ENCODE measurements at places on chromosomes 2 and 18.

GRCh38 chr2:105765415-105766299 is 20.9 kb downstream of the NCK2 start:
- no peak for DNase-seq

DNA sequence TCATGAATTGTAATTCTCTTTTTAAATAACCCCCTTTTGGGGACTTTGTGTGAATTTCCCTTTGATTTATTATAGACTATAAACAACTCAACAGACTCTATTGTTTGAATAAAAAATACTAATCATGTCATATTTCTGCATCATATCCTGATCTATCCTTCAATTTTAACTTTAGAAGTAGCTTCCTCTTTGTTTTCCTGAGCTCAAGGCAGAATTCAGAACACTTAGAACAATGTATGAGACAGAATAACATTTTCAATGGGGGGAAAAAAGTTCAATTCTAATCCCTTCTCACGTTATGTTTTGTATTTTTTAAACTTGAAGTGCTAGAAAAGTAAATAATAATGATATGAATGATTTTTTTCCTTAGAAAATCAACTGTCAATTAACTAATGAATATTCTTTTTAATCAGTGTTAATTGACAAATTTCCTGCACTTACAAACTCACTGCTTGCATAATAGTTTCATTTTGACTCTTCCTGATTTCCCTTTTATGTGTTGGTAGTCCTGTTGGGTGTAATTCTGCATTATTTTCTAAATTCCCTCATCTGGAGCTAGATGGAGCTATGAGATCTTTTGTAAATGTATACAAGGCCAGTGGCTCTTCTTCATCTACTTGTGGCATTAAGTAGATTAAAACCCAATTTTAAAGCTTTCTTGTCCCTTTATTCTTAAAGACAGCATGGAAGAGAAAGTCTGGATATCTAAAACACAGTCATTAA is 326.1 kb downstream of the PARD3B start:
- DNase-seq = no peak

- DNase-seq = no peak
These were observed 36.3 kb downstream of the ACVR1C start for GRCh38 chr2:157592374-157592773.

DNA sequence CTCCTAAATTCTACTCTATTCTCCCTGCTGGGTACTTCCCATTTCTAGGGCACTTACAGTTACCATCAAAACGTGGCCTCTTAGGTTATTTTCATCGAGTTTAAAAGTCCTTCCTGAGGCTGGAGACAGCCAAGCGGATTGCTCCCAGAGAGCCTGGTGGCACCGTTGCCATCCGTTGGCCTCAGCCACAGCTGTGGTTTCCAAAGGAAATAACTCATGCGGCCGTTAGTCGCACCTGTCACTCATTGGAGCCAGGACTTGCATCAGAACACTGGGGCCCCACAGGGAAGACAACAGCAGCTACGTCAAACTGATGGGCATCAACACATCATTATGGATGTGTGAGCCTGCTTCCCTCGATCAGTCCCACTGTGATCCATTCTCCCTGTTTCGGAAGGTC is 453.4 kb downstream of the BCL11A start:
- DNase-seq = no peak

GRCh38 chr2:172985139-172985892 is 90.3 kb upstream of the MAP3K20 start:
- peak; percentile 21 for DNase-seq

- DNase-seq = no peak
These were observed 143.5 kb upstream of the LMAN1 start for GRCh38 chr18:59502274-59503175.

- no peak for DNase-seq
These were observed 121.5 kb downstream of the WDSUB1 start for GRCh38 chr2:159165048-159165447.

GRCh38 chr2:150259746-150260145 is 227.7 kb downstream of the RND3 start:
- DNase-seq = no peak

DNA sequence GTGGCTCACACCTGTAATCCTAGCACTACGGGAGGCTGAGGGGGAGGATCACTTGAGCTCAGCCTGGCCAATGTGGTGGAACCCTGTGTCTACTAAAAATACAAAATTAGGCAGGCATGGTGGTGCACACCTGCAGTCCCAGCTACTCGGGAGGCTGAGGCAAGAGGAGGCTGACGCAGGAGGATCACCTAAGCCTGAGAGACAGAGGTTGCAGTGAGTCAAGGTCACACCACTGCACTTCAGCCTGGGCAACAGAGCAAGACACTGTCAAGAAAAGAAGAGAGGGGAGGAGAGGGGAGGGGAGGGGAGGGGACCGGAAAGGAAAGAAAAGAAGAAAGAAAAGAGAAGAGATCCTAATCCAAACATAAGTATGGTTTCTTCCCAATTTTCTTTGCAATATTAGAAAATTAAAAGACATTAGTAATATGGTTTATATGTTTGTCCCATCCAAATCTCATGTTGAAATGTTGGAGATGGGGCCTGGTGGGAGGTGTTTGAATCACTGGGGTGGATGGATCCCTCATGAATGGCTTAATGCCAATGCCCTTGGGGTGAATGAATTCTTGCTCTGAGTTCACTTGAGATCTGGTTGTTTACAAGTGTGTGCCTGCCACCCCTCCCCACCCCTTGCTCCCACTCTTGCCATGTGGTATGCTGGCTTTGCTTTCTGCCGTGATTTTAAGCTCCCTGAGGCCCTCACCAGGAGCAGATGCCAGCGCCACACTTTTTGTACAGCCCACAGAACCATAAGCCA is 50.7 kb downstream of the TRIP12 start:
- no peak for DNase-seq

DNA sequence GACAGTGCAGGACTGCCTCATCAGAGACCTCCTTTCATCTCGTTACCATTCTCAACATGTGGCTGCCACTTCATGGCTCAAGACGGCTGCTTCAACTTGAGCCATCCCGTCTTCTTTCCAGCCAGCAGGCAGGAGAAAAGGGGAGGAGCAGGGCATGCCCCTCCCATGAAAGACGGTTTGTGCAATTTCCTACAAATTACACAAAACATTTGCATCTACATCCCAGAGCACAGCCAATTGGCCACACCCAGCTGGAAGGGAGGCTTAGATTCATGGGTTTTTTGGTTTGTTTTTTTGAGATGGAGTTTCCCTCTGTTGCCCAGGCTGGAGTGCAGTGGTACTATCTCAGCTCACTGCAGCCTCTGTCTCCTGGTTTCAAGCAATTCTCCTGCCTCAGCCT is 11.8 kb downstream of the UCN start:
- DNase-seq = no peak

- no peak for DNase-seq
These were observed 217.6 kb upstream of the THUMPD2 start for GRCh38 chr2:39996653-39997080.

DNA sequence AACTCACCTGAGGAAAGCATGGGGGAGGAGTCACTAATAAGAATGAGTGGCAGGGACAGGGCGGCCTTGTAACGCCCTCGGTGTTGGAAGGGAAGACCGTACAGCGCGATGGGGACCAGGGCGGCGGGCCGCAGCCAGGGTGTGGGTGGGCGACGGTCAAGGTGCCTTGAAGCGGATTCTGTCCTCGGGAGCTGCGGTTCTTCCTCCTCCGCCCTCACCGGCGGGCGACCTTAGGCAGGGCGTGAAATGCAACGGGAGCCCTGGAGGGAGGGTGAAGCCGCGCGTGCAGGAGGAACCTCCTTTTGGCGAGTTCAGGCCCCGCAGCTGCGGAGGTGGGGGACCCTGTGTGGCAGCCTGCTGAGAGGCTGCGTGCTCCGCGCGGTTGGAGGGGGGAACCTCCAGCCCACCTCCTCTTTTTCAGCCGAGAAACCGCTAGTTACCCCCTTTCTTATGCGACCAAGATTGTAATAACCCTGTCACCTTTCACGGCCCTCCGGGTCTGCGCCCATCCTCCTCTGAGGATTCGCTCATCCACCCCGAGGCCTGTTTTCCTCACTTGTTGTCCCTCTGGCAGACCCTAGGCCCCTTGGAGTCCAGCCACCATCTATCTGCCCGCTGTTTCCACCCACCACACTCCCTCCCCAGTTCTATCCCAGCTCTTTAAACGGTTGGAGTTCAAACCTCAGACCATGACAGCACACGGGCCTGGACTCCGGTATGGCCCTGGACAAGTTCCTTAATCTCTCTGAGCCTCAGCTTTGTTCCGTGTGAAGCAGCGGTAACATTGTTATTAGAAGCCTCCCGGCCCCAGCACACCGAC is 823 bp upstream of the RNU2-63P start:
- DNase-seq = no peak

GRCh38 chr2:122636097-122636496 is 880.6 kb downstream of the TSN start:
- no peak for DNase-seq

DNA sequence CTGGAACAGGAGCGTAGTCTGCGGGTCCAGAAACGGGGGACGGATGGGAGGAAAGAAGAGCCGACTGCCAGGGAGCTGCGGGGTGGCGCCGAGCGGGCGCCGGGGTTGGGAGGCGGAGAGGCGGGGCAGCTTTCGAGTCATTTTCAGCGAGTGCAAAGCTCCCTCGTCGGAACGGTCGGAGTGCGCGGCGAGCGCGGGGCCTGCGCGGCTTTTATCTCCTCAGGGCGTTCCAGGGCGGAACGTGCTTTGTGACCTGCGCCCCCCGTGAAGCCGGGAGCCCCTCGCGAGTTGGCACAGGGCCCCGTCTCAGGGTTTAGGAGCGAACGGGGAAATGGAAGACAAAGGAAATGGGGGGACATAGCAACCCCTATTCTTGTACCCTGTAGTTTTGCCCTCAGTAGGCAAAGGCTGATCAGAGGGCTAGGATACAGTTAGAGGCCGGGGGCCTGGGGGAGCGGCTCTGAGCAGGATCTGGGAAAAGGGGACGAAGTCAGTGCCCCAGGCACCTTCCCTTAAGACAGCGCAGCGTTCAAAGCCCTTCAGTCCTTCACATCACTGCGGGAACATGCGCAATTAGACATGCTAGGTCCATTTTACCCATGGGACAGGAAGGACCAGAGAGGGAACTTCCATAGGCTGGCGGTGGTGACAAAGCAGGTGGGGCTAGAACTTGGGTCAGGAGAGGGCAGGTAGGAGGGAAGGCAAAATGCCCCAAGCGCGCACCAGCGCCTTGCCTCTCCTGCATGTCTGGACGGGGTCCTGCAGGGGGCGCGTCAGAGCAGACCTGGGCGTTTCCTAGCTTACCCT is 60.1 kb upstream of the IL1RL1 start:
- no peak for DNase-seq

DNA sequence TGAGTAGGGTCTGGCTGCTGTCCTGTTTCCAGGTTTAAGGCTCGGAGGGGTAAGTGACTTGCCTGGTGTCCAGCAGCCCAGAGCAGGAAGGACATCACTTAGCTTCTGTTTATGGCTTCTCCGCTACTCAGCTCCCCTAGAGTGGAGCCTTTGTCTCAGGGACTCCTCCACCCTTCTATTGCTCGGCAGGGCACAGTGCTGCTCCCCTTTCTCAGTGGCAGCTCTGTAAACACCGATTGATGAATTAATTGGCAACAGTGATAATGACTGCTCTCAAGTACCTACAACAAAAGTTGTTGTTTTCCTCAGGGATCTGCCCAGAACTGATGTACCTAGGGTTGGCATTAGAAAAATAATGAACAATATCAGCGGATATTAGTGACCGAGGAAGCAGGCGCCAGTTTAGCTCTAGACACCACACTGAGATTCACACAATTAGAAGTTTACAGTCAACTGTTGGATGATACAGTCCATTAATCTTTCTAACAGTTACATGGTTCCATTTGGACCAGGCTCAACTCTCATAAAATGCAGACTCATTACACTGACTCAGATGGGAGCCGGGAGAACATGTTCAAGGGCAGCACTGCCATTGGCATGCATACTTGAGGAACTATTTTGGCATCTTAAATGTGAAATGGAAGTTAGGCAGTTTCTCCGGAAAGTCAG is 265.7 kb downstream of the MTX2 start:
- DNase-seq = no peak

DNA sequence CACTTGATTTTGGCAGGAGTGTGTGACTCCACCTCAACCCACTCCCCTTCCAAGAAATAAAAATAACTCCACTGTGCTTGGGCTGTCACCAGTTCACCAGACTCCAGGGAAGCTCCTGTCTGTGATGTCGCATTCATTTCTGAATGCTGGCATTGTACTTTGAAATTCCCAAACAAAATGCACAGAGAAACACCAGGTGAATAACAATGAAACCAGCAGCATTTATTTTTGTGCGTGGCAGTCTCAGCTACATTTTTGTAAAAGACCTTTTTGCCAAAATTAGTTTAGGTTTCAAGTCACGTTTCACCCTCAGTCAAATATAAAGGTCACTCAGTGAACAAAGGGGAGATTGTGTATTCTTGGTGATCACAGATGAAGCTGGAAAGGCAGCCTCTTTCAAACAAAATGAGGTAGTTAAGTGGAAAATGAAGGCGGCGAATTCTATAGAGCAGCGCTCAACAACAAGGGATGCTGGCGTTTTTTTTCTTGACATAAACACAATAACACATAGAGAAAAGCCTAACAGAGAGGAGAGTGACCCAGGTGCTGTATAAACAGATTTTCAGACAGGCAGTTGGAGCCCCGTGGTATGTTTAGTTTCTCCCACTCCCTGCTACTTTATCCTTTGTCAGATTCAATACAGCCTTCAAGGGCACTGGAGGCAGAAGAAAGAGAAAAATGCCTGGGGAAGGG is 210.3 kb upstream of the GCFC2 start:
- no peak for DNase-seq

DNA sequence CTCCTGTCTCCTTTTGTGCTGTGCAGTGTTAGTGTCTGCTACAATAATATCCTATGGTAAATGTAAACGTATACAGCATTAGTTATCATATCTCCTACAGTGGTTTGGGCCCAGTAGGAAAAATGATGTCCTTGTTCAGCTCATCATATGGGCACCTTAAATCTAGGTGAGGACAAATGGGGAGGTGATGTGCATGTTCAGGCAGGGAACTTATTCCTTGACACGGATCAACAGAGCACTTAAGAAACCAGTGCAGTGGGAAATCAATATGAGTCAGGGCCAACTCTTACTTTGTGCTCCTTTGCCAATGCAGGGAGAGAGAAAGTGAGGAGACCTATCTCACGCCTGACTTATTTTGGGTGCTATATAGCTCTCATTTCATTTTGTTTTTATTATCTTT is 76.4 kb downstream of the KLHL14 start:
- no peak for DNase-seq

- no peak for DNase-seq
These were observed 1.3 kb downstream of the BIRC6 start for GRCh38 chr2:32358111-32358482.

DNA sequence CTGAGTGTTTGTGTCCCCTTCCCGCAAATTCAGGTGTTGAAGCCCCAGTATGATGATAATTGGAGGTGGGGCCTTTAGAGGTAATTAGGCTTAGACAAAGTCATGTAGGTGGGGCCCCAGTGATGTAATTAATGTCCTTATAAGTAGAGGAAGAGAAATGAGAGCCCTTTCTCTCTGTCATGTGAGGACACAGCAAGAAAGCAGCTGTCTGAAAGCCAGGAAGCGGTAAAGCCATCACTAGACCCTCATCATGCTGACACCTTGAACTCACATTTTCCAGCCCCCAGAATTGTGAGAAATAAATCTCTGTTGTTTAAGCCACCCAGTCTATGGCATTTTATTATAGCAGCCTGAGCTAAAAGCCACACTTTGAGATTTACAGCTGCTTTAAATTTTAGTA is 1580.0 kb downstream of the LRP1B start:
- no peak for DNase-seq

Data from tibial nerve (tissue), 4 donors.